ENCODE measurements at places on chromosomes 12 and 14.
A peak's percentile ranks its signal among the peaks of the same experiment; 100 is the strongest.

DNA sequence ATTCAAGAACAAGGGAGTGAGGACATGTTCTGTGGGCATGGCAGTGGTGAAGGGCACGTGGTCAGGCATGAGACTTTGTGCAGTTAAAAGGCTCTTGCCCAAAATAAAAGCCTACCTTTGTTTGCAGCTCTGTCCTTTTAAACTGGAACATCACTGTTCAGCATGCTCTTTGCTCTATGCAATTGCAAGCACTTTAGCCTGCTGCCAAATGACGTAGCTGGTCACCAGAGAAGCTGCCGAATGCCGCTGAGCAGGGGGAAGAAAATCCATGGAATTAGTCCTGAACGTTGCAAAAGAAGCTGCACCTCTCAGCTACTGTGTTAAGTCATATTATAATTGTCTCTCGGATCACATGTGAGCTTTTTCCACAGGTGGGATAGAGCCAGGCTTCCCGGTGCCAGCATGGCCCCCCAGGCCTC, 176.3 kb upstream of the DIO2 start:
- DNase-seq: no peak

DNA sequence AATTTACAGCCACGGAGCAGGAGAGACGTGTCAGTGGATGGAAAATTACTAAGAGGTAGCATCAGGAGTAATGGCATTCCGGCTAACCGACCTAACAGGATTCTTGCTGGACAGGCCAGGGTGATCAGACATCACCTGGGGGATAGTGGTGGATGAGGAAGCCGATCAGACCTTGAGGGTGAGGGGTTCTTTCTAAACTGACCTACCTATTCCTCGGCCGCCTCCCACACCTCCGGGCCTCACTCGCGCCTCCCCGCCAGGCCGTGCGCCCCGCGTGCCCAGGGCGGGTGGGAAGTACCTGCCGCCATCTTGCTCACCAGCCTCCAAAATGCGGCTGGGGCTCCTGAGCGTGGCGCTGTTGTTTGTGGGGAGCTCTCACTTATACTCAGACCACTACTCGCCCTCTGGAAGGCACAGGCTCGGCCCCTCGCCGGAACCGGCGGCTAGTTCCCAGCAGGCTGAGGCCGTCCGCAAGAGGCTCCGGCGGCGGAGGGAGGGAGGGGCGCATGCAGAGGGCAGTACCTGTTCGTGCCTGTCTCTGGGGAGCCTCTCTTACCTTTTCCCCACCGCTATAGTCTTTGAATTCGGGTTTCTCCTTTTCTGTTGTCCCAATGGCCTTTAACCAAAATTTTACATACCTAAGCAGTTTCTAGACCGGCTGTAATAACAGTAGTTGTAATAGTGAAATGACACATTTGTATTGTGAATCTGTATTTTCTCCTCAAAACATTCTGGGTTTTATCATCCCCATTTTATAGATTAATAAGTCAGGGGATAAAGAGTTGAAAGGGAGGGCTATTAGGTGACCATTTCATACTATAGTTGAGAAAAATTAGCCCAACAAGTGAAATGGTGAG, at the start of gene TMPRSS12:
Gene TMPRSS12 (plus strand): TSS at position 290 of the 857 bp plus-strand sequence. CDS start 39 bp downstream, at position 329.
- no peak for DNase-seq

- DNase-seq: no peak
Observed at GRCh38 chr12:104551313-104551931, 94.7 kb downstream of the CHST11 start.

DNA sequence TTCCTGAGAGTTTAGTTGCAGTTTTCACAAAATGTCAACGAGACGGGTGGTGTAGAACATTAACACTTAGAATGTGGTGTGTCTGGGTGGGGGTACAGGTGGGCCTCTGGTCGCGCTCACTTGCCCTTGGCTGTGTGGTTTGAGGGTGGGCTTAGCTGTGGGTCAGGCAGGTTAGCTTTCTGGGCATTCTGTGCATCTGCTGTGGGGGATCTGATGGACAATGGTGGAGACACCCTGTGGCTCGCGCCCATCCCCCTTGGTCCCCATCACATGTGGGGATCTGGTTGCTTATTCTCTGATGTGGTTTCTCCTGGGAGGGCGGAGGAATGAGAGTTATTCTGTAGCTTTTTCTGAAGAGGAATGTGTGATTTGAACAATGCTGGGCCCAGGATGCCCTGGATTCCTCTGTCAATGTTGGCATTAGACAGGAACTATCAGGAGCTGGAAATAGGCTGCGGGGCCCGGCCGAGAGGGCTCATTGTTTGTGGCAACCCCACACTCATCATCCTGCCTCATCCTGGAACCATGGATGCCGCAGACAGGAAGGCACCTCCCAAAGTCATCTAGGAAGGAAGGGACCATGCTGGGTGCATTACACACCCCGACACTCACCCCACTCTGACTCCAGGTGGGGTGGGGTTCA, 101.6 kb downstream of the TSPAN9 start:
- DNase-seq: no peak

DNA sequence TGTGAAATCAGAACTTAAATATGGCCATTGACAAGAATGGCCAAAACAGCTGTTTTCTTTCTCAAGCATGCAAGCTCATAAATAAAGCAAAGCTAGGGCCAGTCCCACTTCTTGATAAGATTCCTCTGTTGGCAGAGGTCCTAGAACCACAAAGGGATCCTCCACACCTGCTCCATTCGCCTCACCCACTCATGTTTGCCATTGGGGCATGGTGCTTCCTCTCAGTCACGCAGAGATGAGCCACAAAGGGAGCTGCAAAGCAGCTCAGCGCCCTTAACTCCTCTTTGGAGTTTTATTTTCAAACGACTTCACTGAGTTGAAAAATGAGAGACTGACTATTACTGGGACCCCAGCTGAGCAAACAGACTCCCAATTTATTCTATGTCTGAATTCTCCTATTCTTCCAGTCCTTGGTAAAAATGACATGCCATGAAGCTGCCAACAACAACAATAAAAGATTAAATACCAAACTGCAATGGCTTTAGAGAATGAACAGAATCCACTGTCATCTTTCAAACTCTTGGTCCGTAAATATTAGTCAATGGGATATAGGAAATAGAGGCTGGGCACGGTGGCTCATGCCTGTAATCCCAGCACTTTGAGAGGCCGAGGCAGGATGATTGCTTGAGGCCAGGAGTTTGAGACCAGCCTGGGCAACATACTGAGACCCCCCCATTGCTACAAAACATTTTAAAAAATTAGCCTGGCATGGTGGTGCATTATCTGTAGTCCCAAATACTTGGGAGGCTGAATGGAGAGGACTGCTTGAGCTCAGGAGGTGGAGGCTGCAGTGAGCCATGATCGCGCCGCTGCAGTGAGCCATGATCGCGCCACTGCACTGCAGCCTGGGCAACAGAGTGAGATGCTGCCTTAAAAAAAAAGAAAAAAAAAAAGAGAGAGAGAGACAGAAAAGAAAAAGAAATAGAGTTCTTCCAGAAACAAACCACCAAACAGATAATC, 16.4 kb downstream of the MANSC1 start:
- peak; percentile 58 for DNase-seq

DNA sequence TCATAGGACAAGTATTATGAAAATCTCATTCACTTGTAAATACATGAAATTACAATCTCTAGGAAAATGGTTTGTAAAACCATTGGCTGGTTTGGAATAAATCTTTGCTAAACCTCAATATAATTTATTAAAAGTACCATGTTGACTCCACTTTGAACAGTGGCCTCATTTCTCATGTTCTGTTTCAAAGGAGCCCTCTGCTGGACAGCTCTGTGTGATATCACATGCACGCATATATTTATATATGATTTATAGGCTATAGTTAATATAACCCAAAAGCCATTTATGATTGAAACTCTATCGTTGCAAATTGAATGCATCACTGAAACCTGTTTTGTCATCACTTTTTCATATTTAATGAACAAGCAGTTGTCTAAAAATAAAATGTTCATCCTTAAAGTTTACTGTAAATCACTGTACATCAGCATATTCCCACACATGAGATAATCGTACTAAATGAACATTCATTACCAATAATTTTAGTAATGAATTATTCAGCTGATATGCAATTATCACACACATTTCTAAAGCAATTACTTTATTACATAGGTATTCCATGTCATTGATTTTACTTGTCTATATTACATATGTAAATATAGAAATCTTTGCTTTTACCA, 493.8 kb downstream of the NPAS3 start:
- DNase-seq: peak; percentile 35

GRCh38 chr12:115975411-115975810, 302.1 kb downstream of the MED13L start:
- DNase-seq: no peak

- no peak for DNase-seq
Observed at GRCh38 chr14:100079726-100080005, 14.4 kb downstream of the EVL start.

DNA sequence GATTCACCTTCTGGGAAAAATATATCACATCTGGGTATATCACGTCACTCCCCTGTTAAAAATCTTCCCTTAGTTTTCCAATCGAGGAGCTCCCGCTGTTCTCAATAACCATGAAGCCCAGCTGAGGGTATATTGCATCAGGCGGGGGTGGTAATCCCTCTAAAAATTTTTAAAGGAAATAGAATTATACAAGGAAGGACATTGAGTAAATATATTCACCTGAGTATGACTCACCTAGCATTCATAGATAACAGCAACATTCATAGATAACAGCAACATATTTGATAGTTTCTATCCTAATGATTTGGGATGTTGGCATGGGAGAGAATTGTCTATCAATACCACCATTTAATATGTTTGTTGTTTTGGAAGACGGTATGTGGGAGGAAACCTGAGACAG, 473.6 kb downstream of the RMST start:
- DNase-seq: no peak

GRCh38 chr14:54818201-54819133, 84.2 kb downstream of the GCH1 start:
- peak; percentile 93 for DNase-seq

DNA sequence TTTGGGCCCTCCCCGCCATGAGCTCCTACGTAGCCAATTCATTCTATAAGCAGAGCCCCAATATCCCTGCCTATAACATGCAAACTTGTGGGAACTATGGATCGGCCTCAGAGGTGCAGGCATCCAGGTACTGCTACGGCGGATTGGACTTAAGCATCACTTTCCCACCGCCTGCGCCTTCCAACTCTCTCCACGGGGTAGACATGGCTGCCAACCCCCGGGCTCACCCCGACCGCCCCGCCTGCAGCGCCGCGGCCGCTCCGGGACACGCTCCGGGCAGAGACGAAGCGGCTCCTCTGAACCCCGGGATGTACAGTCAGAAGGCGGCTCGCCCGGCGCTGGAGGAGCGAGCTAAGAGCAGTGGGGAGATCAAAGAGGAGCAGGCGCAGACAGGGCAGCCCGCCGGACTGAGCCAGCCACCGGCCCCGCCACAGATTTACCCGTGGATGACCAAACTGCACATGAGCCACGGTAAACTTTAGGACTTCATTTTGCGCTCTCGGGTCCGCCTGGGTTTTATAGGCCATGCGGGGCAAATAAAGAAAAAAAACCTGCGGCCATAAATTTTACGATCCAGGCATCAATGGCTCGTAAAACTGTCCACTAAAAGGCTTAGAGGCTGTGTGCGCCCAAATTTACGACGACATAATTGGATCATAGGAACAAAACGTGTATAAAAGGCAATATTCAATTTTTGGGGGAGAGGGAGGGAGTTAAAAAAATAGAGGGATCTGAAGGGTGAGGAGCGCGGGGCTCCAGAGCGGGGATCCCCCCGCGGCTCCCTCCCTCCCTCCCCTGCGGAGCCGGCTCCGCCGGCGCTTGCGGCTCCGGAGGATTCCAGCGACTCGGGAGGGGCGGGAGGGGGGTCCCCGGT, 493 bp downstream of the HOXC5 start:
- no peak for DNase-seq

GRCh38 chr14:81452341-81453133, 52.4 kb upstream of the STON2 start:
- no peak for DNase-seq

GRCh38 chr14:26939755-26940154, 341.9 kb upstream of the NOVA1 start:
- no peak for DNase-seq

DNA sequence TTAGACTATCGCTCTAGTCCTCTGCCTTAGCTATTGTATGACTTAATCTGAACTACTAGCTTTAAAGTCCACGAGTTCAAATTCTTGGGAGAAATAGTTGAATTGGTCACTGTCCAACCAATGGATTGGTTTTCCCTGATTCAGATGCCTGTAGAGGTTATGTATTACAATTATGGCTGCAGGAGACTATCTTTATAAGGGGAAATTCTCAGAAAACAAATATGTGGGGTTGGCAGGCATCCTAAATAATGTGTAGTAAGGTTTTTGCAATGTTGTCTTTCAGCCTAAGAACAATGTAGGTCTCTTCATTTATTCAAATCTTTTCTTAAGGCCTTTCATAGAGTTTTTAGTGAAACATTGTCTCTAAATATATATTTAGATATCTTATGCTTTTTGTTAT, 26.9 kb downstream of the MYRFL start:
- no peak for DNase-seq

GRCh38 chr12:23721268-23721667, 228.2 kb downstream of the SOX5 start:
- no peak for DNase-seq

GRCh38 chr12:89470741-89471509, 53.7 kb downstream of the GALNT4 start:
- peak; percentile 14 for DNase-seq

- no peak for DNase-seq
Observed at GRCh38 chr12:179885-180284, 34.1 kb downstream of the SLC6A12 start.

DNA sequence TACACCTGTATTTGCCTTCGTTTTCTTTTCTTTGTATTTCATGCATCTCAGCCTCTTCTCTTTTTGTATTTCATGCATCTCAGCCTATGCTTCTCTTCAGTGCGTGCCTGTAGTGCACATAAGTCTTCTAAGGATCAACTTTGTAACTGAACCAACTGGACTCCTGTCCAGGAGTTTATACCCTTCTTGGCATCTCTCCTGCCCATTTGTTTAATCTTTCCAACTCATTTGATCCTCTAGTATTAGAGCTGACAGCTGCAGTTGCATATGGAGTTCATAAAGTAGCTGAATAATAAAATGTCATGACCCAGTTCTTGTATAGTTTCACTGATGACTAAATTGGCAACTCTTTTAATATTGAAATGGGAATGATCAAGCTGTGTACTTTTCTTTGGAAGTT, 89.7 kb downstream of the FGD4 start:
- DNase-seq: no peak

- DNase-seq: no peak
Observed at GRCh38 chr14:88521818-88522217, 33.0 kb downstream of the PTPN21 start.

DNA sequence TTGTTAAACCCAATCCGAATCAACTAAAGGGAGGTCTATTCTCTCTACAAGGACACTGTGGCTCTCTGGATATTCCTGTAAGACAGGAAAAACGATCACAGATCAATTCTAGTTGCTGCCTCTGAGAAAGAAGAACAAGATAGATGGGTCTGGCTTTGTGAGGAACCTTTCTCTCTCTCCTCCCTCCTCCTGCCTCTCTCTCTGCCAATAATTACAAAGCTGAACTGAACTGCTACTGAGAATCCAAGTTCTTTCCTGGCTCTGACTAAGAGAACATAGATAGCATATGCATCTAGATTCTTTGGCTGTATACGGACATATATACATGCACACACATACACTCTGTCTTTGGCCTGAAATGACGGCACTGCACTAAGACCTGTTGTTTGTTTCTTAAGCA, 27.6 kb downstream of the ETV6 start:
- DNase-seq: no peak

GRCh38 chr12:52494100-52494499, 1.0 kb upstream of the KRT6A start:
- DNase-seq: no peak
